ENCODE measurements at places on chromosomes 4 and X. TPM values are rescaled to one million over a fixed set of nuclear protein-coding genes. Genes with fewer than 3 reads are reported as not detected.

CXCR3 gene
- 0.37 TPM for polyA plus RNA-seq

UGDH gene
- polyA plus RNA-seq = 93.6 TPM

WDR19 gene
- 107 TPM for polyA plus RNA-seq

- DNase-seq = no peak
Measured at GRCh38 chr4:174307694-174308093, 24.0 kb downstream of the CEP44 start.

DNA sequence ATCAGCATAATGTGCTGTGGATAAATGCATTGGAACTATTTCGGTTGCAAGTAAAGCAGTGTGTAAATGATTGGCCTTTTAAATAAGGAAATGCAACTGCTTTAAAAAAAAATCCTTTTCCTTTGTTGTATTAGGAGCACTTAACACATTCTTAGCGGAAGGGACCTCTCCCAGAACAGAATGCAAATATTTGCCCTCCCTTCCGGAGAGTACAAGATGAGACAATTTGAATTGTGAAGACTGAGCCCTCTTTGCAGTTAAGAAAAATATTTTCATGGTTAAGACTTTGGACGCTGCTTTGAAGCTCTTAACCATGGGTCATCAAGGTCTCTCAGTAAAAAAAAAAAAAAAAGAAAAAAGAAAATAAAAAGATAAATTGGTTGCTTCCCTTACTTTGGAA, 9.5 kb upstream of the NOX1 start:
- DNase-seq = no peak

GRCh38 chr4:164508097-164508496, 245.8 kb upstream of the SMIM31 start:
- DNase-seq = no peak

- no peak for DNase-seq
Measured at GRCh38 chr4:164204434-164204833, 549.5 kb upstream of the SMIM31 start.

Data from right lung (tissue), 10 donors.